ENCODE measurements at places on chromosomes 11 and 22.

GRCh38 chr22:46976143-46976542 lies 213.7 kb downstream of the TBC1D22A start:
- no peak for DNase-seq

GRCh38 chr11:95461858-95462257 lies 230.9 kb upstream of the SESN3 start:
- DNase-seq, result no peak

DNA sequence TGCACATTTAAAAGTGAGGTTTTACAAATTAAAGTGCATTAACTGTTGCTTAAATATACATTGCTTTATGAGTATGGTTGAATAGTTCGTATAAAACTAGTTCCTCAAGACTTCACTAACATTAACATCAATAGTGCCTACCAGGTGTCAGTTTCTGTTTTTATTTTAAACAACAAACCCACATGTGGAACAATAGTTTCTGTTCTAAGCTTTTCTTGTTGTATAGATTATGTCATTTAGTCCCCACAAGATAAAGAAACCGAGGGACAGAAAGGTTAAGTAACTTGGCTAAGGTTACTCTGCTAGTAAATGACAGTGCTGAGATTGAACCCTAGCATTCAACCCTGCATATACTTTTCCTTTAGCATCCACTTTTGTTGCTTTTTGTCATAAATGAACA lies 41.4 kb upstream of the ST14 start:
- DNase-seq, result no peak

DNA sequence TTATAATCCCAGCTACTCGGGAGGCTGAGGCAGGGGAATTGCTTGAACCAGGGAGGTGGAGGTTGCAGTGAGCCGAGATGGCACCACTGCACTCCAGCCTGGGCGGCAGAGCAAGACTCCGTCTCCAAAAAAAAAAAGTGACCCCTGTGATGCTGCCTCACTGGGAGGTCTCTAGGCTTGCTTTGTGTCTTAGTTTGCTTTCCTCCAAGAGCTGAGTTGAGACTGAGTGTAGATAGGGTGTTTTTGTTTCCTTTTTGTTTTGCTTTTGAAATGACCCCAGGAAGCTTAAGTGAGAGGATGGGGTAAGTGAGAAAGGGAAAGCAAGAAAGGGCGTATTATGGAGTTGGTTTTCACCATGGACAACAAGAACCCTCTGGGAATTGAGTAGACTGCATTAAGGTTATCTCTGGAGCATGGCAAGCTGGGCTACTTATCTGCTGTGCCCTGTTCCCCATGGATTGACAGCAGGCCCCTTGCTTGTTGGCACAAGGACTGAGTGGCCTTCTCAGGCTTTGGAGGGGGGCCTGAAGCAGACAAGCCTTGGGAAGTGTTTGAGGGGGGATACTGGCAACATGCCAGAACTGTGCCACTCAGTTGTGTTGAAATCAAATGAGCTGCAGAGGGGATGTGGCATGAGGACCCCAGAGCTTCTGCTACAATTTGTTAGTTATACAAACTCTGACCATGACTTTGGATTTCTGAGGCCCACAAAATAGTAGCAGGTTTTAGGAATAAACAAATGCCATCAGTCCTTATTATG lies 300.6 kb upstream of the C11orf87 start:
- no peak for DNase-seq

DNA sequence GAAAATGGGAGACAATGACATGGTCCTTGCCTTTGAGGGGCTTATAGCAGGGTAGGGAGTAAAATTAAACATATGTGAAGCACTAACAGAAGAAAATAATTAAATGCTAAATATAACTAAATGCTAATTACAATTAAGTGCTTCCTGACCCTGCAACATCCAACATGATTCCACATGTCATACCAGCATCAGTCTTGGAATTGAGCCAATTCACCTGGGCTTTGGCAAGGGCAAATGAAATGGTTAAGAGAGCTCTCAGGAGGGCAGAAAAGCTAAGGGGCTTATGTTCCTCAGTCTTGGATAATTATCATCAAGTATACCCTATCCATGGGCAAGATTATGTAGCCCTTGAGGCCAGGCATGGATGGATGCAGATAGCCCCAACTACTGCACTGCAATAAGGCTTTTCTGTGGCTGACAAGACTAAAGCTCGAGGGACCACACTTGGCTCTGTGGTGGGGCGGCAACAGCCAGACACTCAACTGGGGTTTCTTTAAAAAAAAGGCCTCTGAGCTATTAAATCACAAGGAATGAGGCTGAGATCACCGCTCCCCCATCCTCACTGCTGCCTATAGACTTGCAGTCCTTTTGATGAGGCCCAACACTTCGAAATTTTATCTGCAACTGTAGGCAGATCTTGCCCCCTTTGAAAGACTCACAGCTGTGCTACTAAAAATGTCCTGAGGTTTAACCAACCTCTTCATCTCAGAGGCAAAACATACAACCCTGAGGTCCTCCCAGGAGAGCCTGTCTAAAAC lies 39.0 kb downstream of the IL18BP start:
- DNase-seq, result peak; percentile 12

- DNase-seq, result no peak
These were observed 87.2 kb downstream of the PLEKHA7 start for GRCh38 chr11:16926883-16927626.

DNA sequence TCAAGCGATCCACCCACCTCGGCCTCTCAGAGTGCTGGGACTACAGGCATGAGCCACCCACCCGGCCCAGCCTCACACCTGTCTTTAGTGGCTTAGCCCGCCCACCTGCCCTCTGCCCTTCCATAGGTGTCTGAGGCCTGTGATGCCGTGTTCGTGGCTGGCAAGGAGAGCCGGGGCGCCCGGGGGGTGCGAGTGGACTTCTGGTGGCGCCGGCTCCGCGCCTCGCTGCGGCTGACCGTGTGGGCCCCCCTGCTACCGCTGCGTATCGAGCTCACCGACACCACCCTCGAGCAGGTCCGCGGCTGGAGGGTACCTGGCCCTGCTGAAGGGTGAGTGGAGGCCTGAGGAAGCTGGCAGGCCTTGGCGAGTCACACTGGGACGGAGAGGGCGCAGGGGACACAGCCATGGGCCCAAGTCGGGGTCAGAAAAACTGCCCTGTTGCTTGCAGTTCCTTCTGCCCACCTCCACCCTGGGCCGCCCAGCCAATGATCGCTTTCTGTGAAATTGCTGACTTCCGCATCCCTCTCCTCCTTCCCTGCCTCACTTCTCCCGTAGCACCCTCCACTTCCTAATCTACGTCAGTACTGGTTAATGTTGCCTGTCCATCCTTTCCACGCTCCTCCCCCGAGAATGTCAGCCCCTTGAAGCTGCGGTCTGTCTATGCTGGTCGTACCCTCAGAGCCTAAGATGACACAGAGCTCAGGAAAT lies 9.3 kb downstream of the TMEM132A start:
- DNase-seq, result no peak

GRCh38 chr22:46096051-46096450 lies 54.3 kb upstream of the PPARA start:
- DNase-seq, result no peak

- no peak for DNase-seq
These were observed 1155.6 kb downstream of the DLG2 start for GRCh38 chr11:84471501-84471900.

DNA sequence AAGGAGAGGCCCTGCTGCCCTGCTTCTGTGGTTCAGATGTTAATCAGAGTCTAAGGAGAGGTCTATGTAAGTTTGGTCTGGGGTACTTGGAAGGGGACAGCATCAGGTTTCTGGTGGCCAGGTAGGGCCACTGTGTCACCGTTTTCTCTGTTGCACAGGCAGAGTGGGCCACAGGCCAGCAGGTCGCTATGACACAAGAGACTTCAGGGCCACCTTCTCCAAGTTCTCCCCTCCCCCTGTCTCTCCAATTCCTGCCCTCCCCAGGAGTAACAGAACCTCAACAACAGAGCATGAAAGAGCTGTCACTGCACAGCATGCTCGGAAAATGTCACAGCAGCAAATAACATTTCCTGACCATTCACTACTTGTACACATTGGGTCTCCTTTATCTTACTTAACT lies 58.6 kb downstream of the MPPED2 start:
- no peak for DNase-seq

GRCh38 chr11:18790883-18791206 lies 753 bp downstream of the PTPN5 start:
- DNase-seq, result no peak

GRCh38 chr11:61675826-61676225 lies 4.4 kb upstream of the DAGLA start:
- no peak for DNase-seq

DNA sequence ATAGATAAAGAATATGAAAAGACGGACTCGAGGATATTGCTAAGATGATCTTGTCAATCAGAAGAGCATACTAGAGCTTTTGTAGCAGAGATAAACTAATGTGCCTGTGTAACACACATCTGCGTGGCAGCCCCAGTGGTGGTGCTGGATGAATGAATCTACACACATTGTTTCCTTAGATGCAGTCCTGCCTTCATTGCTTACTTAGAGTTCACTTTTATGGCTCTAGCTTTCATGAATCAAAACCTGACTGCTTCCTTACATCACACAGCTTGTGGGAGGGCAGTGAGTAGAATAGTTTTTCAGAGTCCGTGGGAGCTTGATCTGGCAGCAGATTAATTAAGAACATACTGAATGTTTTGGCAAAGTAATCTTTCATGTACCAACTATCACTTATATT lies 83.7 kb downstream of the EXT2 start:
- peak; percentile 12 for DNase-seq

DNA sequence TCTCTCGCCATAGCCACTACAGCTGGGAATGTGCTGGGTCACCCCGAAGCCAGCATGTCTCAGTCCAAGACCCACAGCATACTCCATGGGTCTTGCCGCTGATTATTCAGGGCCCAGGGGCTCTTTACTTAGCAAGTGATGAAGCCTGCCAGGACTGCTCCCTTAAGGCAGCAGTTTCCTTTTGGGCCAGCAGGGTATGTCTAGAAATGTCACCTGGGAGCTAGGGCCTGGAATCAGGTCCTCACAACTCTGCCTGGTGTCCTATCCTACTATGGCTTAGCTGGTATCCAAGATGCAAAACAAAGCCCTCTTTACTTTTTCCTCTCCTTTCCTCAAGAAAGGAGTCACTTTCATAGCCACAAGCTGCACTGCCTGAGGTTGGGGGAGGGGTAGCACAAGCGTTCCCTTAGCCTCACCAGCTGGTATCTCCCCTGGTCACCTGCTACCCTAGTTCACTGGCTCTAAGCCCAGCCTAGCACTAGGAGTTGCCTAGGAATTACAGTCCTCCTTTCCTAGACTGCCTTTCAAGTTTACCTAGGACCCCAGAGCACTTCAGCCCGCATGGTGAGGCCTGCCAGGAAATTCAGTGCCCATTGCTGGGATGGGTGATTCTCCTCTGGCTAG lies 22.6 kb upstream of the NCR3LG1 start:
- no peak for DNase-seq

DNA sequence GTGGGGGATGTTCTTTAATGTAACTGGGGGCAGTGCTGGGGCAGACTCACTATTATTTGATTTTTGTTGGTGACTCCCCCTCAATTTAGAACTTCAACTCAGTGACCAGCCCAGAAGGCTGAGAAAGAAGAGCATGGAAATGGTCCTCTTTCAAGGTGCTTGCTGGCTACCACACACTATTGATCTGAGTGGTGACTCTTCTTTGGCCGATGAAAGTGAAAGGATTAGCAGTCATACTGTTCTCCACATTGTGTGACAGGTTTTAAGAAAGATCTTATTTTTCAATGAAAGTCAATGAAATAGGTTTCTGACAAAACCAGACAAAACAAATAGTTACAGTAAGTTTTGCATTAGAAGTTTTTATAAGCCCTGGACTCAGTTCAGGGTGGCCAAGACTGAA lies 29.9 kb downstream of the NLRP14 start:
- DNase-seq, result no peak

DNA sequence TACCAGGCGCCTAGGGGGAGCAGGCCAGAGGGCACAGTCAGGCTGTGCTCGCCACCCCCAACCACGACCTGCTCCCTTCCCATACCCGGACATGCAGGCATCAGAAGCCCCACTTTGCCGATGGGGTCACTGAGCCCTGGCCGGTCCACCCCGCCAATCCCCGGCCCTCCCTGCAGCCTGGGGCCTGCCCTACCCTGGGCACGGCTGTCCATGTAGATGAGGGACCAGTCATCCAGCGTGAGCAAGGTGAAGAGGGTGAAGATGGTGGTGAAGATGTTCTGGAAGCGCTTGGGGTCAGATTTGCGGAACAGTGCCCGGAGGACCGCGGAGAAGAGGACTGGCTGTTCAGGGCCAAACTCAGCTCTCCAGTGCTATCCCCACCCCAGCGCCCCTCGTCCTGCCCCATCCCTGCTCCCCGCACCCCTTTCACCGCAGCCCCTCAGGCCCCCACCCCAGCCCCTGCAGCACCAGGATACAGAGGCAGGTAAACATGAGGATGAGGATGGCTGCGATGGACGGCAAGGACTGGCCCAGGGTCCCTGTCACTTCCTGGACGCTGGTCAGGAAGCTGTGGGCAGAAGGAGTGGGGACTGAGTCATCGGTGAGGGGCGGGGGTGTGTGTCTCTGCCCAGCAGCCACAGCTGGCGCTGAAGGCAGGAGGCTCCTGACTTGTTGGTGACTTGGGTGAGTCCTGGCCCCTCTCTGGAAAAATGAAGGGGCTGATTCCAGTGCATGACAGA lies 5.5 kb downstream of the CATSPER1 start:
- DNase-seq, result peak; percentile 79

GRCh38 chr11:125081098-125081798 lies 18.1 kb downstream of the SLC37A2 start:
- no peak for DNase-seq

Data from HFFc6 (cell line).